ENCODE measurements at places on chromosomes 12 and 14.

- no peak for DNase-seq
These were observed 474.9 kb upstream of the SOX5 start for GRCh38 chr12:24424376-24424775.

GRCh38 chr14:54535126-54535525 lies 25.4 kb downstream of the CGRRF1 start:
- DNase-seq = no peak

GRCh38 chr12:90233168-90234100 lies 524.8 kb upstream of the ATP2B1 start:
- no peak for DNase-seq

- DNase-seq = no peak
These were observed 222.8 kb downstream of the EGLN3 start for GRCh38 chr14:33728010-33728498.

GRCh38 chr12:75291014-75291413 lies 39.1 kb downstream of the CAPS2 start:
- no peak for DNase-seq

GRCh38 chr12:19273482-19274330 lies 144.2 kb downstream of the PLEKHA5 start:
- no peak for DNase-seq

GRCh38 chr12:120474616-120474960 lies 5.0 kb upstream of the SRSF9 start:
- DNase-seq = no peak

DNA sequence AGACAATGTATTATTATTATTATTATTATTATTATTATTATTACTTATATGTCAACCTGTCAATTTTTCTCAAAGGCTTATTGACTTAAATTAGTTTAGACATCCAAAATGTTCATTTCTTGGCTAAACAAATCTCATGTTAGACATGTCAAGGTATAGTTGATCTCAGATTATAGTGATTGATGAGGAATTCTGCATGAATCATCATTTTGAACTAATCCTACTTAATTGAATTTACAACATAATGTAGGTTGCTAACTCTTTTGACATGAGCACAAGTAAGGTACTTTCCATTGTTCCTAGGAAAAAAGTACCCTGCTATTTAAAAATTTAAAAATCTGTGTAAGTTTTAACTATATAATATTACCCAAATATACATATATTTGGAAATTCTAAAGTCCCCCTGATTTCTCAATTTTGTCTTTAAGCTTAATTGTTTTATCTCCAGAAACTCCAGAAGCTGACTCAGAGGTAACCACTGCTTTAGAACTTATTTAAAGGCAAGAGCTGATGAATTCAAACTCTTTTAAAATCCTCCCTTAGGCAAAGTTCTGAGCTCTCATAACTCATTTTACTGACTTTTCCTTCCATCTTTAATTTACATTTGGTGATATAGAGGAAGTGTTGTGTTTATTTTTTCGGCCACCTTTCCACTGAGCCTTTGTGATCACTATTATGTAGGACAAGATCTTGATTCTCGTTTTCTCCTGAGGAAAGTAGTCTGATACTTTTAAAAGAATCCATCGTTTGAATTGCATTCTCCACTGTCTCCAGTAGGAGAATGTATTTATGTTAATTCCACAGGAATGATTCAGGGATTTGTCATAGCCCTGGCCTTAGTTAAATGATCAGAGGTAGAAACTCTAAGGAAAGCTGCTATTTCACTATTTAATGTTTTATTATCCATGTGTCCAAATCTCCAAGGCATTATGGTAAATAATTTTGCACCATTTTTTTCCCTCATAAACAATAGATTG lies 1304.5 kb downstream of the AACS start:
- no peak for DNase-seq

DNA sequence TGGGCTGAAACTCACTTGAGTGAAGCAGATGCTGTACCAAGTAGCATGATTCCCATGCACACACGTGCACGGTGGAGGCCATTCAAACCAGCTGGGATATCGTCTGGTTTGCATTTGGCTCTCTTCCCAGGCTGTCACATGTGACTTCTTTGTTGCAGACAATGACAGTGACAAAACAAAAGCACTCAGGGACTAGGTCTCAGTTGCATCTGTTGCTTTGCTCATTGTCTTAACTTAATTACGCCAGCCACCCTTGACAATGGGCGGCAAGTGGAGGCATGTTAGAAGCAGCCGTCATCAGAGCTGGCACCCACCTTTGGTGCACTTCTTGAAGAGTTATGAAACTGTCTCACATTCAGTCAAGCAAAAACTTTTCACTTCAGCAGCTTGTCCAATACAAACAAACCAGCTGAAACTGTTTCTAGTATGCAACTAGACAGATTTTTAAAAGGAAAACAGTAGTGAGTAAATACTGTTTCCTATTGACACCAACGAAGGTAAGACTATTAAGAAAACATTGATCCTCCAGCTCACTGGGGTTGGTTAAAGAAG lies 74.3 kb downstream of the IGF1 start:
- no peak for DNase-seq

DNA sequence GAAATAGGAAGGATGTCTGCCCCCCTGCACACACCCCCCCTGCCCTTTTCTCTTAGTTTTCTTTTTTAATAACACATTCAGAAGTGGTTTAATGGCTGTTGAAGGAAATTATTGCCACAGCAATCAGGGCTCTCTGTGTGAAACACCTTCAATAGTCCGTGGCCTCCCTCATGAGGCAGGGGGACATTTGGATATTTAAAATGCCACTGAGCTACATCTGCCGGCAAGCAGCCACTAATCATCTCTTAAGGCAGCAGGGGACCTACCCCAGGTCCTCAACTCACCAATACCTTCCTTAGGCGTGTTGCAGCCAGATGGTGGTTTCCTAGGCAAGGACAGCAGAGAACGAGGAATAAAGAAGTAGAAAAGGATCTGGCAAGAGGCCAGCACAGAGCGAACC lies 283.2 kb downstream of the TTC8 start:
- no peak for DNase-seq

DNA sequence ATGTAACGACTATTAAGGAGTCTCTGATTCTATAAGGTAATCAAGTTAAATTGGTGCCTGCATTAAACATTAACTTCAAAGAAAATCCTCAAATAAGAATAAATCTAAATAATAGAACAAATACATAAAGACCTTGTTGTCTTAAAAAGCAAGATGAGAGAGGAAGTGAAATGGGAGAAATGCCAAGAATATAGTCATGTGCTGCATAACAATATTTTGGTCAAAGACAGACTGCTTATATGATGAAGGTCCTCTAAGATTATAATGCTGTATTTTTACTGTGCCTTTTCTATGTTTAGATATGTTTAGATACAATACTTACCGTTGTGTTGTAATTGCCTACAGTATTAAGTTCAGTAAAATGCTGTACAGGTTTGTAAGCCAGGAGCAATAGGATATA lies 213.6 kb downstream of the C12orf42 start:
- DNase-seq = no peak

GRCh38 chr12:110798461-110798860 lies 48.3 kb upstream of the CCDC63 start:
- DNase-seq = no peak
